ENCODE measurements at places on chromosomes 5 and 9.

- H3K27ac ChIP-seq, result no peak overlapping the region
- H3K4me1 ChIP-seq, result peaks cover 8% of the 10 kb centered on the region
- peaks cover 25% of the 10 kb centered on the region for H3K27me3 ChIP-seq
- no peak overlapping the region for H3K4me3 ChIP-seq
- DNase-seq, result no peak
Measured at GRCh38 chr9:88994469-88995199, 3.4 kb downstream of the S1PR3 start.

GRCh38 chr9:131997779-131998178 lies 81.9 kb downstream of the MED27 start:
- H3K36me3 ChIP-seq, result peaks cover 20% of the 10 kb centered on the region
- H3K27ac ChIP-seq, result no peak overlapping the region
- no peak for DNase-seq
- H3K4me3 ChIP-seq, result no peak overlapping the region

- peak; percentile 73 for DNase-seq
- peak overlapping the region; percentile 89 for H3K4me3 ChIP-seq
- H3K27me3 ChIP-seq, result no peaks in the 10 kb centered on the region
Measured at GRCh38 chr9:70421272-70422180, 7.1 kb upstream of the KLF9 start.

- no peak overlapping the region for H3K27ac ChIP-seq
- H3K36me3 ChIP-seq, result no peaks in the 10 kb centered on the region
- H3K4me3 ChIP-seq, result no peak overlapping the region
- DNase-seq, result peak; percentile 67
Measured at GRCh38 chr5:79109527-79110492, 1.8 kb upstream of the BHMT start.

DNA sequence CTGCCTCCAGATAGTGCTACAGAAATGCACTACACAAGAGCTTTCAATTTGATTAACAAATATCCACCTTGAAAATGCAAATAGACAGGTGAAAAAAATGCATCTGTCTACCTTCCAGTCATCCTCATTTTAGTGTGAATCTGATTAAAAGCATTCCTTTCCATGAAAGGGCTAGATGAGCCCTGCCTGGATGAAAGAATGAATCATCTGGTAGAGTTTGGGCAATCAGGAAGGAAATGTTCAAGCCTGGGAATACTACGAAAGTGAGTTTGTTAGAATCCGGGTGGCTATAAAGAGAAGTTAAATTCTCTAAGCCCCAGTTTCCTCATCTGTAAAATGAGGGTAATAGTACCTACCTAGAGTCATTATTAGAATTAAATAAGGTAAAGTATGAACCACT lies 142.6 kb downstream of the FAM114A2 start:
- H3K4me3 ChIP-seq, result no peak overlapping the region
- no peaks in the 10 kb centered on the region for H3K4me1 ChIP-seq
- H3K36me3 ChIP-seq, result no peaks in the 10 kb centered on the region
- H3K27me3 ChIP-seq, result peaks cover 6% of the 10 kb centered on the region

GRCh38 chr9:79799691-79800335 lies 228.0 kb downstream of the TLE4 start:
- no peak overlapping the region for H3K4me3 ChIP-seq
- no peak overlapping the region for H3K27ac ChIP-seq
- no peaks in the 10 kb centered on the region for H3K4me1 ChIP-seq
- no peak for DNase-seq
- no peaks in the 10 kb centered on the region for H3K27me3 ChIP-seq
- no peaks in the 10 kb centered on the region for H3K36me3 ChIP-seq

- no peaks in the 10 kb centered on the region for H3K36me3 ChIP-seq
- DNase-seq, result no peak
- H3K27ac ChIP-seq, result no peak overlapping the region
- no peak overlapping the region for H3K4me3 ChIP-seq
Measured at GRCh38 chr9:77454663-77455062, 193.5 kb downstream of the GNA14 start.

DNA sequence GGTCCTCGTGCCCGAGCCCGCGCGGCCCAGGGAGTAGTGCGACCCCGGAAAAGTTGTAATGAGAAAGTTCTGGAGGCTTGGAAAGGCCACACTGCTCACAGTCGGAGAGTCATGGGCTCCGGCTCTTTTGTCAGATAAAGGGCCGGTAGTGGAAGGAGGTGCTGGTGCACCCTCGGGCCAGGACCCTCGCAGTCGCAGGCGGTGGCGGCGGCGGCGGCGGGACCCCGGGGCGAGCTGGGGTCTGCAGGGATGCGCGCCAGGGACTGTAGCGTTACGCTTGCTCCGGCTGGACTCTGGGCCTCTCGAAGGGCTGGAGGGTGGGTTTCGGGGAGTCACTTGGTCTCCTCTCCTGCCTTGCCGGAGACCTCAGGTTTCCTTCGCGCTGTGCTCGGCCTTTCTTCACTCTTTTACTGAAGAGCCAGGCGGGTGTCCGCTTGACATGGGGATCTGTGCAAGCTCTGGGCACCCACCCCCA lies 1.5 kb downstream of the RORB start:
- no peak for DNase-seq
- H3K27ac ChIP-seq, result no peak overlapping the region
- peaks cover 32% of the 10 kb centered on the region for H3K4me1 ChIP-seq
- H3K4me3 ChIP-seq, result peak overlapping the region; percentile 88
- H3K27me3 ChIP-seq, result peaks cover 63% of the 10 kb centered on the region

GRCh38 chr5:97986069-97986468 lies 787.4 kb upstream of the RGMB start:
- H3K27ac ChIP-seq, result no peak overlapping the region
- no peaks in the 10 kb centered on the region for H3K27me3 ChIP-seq
- no peak overlapping the region for H3K4me3 ChIP-seq
- DNase-seq, result no peak

DNA sequence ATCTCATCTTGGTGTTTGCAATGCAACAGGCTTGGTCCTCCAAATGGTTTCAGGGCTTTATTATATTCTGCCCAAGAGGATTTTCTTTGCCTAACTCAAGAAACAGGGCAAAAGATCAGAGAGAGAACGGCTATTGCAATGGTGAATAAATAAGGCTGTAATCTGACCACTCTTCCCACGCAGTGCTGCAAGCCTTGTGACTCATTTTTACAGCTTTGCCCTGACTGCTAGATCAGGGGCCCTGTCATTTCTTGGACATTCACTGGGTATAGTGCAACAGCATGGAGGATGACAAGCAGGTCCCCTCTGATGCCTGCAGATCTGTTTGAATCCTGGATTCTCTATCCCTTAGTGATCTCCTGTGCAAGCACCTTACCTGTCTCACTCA lies 459.1 kb downstream of the EBF1 start:
- H3K4me1 ChIP-seq, result no peaks in the 10 kb centered on the region
- H3K36me3 ChIP-seq, result no peaks in the 10 kb centered on the region
- H3K27ac ChIP-seq, result no peak overlapping the region
- no peak for DNase-seq

DNA sequence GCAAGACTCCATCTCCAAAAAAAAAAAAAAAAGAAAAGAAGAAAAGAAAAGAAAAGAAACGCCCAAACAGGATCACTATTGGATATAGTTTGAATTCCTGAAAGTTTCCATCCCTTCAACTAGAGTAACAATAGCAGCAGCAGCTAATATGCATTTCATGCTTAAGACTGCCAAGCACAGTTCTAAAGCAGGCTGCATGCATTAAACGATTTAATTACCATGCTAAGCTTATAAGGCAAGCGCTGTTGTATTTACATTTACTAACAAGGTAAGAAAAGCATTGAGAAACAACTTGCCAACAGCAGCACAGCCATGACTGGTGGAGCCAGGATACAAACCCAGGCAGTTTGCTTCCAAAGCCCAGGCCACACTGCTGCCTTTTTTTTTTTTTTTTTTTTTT lies 13.0 kb downstream of the TBC1D2 start:
- no peak overlapping the region for H3K4me3 ChIP-seq
- H3K27ac ChIP-seq, result no peak overlapping the region
- DNase-seq, result no peak
- no peaks in the 10 kb centered on the region for H3K27me3 ChIP-seq

DNA sequence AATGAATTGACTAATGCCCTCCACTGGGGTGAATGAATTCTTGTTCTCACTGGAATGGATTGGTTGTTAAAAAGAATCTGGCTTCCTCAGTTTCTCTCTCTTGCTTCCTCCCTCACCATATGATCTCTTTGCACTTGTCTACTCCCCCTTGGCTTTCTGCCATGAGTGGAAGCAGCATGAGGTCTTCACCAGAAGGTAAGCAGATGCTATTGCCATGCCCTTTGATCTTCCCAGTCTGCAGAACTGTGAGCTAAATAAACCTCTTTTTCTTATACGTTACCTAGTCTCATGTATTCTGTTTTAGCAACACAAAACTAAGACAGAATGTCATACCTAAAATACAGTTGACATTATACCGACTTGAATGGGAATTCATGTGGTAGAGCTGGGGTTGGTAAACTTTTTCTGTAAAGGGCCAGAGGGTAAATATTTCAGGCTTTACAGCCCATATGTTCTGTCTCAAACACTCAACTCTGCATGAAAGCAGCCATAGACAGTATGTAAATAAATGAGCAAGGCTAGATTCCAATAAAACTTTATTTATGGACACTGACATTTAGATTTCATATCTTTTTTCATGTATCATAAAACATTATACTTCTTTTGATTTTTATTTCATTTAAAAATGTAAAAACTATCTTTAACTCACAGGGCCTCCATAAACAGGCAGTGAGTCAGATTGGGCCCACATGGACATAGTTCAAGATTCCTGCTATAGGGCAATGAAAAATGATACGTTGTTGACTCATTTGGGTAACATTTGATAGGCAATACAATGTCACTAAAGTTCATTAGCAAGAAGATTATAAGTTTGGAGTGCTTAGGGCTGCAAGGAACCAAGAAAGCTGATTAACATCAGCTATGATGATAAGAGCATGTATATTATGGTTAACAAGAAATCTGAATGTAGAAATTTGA lies 79.4 kb upstream of the TLE4 start:
- no peak overlapping the region for H3K4me3 ChIP-seq
- no peak for DNase-seq
- H3K27me3 ChIP-seq, result no peaks in the 10 kb centered on the region

GRCh38 chr5:57727591-57727990 lies 245.0 kb upstream of the ACTBL2 start:
- H3K27me3 ChIP-seq, result peaks cover 6% of the 10 kb centered on the region
- no peaks in the 10 kb centered on the region for H3K4me1 ChIP-seq
- no peak overlapping the region for H3K27ac ChIP-seq
- no peak overlapping the region for H3K4me3 ChIP-seq

DNA sequence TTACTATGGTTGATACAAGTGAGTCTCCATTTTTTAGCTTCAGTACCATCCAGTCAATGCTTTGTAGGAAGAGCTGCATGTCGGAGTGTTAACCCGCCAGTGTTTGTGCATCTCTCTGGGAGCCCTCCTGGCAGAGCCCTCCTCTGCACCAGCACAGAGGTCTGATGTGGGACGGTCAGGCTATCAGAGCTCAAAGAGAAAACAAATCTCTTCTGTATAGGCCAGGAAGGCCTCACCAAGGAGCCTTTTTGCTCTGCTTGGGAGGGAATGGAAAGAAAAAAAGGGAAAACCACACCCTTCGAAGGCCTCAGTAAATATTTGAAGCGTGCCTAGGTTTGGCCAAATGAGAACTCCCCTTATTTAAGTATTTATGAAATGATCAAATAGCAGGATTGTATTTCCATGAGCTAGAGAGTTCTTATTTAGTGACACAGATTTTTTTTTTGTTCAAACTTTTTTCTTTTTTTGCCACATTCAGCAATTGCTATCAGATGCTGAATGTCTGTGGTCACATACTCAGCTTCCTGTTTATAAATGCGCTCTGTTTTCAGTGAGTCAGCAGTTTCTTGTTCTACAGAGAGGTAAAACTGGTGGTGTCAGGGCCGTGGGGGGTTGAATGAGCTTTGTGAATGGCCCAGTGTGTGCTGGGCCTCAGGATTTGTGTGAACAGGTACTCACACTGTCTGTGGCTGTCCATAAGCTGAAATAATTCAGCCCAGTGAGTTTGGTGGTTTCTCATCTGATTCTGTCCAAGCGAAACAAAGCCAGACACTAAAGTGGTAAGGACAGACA lies 226.6 kb downstream of the SNX18 start:
- peaks cover 44% of the 10 kb centered on the region for H3K4me1 ChIP-seq
- peak; percentile 88 for DNase-seq
- H3K27me3 ChIP-seq, result peaks cover 4% of the 10 kb centered on the region
- H3K36me3 ChIP-seq, result peaks cover 3% of the 10 kb centered on the region
- H3K4me3 ChIP-seq, result peak overlapping the region; percentile 57

DNA sequence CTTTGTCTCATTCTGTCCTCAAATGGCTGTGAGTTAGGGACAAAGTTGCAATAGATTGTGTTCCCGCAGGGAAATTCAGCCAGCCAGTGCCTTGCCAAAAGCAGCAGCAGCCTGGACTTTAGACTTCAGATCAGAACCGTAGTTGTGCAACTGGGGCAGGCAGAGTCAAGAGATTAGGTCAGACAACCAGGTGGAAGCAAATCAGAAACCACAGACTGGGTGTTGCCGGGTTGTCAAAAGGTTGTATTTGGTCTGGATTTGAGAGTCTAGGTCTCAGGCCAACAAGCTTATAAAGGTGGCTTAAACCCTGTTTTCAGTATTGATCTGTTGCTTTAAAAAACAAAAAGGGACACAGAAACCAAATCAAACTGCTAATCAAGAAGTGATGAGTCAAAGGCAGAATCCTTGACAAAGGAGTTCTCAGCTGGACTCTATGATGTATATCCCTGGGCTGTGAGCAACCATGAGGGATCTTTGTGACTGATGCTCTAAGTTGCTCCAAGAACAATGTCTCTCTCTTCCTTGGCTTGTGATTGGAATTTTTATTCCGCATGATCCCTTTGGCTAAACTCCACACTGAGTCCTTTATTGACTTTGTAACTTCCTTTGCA lies 20.9 kb downstream of the RFK start:
- H3K27ac ChIP-seq, result no peak overlapping the region
- no peaks in the 10 kb centered on the region for H3K27me3 ChIP-seq
- H3K4me1 ChIP-seq, result no peaks in the 10 kb centered on the region
- no peak for DNase-seq
- H3K36me3 ChIP-seq, result no peaks in the 10 kb centered on the region

DNA sequence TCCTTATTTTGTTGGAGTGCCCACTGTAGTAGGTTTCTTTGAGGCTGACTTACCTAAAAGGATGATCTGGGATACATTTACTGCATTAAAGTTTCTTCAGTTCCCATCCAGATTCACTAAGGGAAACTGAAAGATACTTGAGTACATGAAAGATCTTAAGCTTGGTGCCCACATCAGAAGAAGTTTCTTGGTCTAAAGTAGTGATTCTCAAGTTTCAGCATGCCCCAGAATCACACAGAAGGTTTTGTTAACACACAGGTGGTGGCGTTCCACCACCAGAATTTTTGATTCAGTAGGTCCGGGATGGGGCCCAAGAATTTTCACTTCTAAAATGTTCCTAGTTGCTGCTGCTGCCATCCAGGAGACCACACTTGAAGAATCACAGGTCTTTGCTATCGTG lies 171.0 kb downstream of the ZNF462 start:
- H3K4me3 ChIP-seq, result no peak overlapping the region
- H3K4me1 ChIP-seq, result peaks cover 1% of the 10 kb centered on the region
- H3K27me3 ChIP-seq, result no peaks in the 10 kb centered on the region
- H3K27ac ChIP-seq, result no peak overlapping the region
- no peaks in the 10 kb centered on the region for H3K36me3 ChIP-seq

- no peak overlapping the region for H3K4me3 ChIP-seq
- no peaks in the 10 kb centered on the region for H3K4me1 ChIP-seq
- H3K27ac ChIP-seq, result no peak overlapping the region
- H3K27me3 ChIP-seq, result no peaks in the 10 kb centered on the region
- DNase-seq, result no peak
- H3K36me3 ChIP-seq, result no peaks in the 10 kb centered on the region
Measured at GRCh38 chr5:110351430-110351829, 375.0 kb downstream of the TMEM232 start.
